ENCODE measurements at places on chromosomes 11 and 22.

DNA sequence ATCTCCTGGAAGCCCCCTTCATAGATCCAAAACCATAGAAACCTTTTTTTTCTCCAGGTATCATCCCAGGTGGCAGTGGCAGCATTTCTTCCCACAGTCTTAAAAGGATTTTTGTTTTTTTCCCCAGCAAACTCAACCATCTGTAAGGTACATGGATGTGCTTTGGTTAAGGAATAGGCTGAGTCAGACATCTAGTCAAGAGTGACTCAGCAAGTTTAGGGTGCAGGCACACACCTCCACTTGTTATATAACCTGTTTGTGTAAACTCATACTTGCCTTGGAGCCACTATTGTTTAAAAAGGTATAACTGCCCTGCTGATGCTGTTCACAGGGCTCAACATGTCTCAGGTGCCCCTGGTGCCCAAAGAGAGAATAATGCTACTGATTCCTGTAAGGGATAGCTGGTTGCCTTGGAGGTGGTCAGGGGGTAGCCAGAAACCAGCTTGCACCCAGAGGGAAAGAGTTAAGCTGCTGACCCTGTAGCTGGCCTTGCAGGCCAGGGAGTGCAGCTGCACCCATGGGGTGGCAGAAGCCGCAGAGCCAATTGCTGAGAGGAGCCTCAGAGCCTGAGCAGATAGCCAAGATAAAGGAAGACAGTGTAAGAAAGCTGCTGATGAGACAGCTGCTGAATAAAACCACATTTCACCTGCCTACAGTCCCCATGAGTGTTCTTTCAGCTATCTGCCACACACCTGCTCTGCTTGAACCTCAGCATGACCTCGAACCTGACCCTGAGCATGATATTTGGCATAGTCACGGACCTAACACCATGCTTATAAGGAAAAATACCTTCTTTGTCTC lies 1726.1 kb upstream of the RAG2 start:
- no peak for DNase-seq

DNA sequence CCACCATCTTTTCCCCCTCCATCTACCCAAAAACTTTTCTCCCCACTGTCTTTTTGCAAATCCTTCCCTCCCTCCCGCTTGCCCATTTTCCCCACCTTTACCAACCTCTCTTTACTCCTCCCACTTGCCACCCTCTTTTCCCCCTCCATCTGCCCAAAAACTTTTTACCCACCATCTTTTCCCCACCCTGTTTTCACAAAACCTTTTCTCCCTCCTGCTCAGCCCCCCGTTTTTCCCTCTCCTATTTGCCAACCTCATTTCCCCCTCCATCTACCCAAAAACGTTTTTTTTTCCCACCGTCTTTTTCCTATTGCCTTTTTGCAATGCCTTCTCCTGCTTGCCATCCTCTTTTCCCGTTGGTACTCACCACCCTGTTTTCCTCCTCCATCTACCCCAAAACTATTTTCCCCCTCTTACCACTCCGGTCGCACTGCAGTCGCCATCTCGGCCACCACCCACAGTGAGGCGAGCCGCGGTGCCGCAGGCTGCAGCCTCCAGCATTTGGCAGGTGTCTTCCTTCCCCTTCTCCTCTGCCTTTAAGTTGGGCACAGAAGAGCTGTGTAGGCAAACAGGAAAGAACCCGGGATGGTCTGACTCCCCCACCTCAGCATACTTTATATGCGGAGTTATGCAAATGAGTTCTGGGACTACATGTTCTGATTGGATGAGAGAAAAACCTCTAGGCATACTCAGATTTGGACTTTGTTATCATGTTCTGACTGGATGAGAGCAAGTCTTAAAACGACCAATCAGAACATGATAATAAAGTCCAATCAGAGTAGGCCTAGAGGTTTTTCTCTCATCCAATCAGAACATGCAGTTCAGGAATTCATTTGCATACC lies 121.2 kb upstream of the VPREB1 start:
- DNase-seq = no peak

GRCh38 chr11:114260483-114260882 lies 35.7 kb upstream of the NNMT start:
- no peak for DNase-seq

- DNase-seq = no peak
Measured at GRCh38 chr22:44575381-44576268, 77.6 kb upstream of the RTL6 start.

DNA sequence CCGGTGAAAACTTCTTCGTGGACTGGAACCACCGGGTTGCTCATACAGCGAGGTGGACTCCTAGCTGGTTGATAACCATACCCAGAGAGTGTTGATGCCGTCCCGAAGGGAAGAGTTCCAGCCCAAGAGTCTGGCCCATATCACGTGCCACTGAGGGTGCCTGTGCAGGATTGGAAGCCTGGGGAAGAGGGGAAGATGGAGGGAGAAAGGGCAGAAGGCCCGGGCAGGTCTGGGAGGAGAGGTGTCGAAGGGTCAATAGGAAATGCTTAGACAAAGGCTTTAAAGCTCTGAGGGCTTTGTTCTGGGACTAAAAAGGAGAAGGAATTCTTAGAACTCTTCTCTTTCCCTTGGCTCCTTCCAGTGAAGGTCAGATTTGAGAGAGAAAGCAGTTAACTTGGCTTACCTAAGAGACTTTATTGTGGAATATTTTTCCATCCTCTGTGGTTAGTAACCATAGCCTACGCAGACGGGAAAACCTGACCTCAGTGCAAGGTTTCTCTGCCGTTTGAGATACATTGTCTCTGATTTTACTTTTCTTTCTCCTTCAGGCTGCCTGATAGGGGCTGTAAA lies 70.5 kb downstream of the JAM3 start:
- no peak for DNase-seq

DNA sequence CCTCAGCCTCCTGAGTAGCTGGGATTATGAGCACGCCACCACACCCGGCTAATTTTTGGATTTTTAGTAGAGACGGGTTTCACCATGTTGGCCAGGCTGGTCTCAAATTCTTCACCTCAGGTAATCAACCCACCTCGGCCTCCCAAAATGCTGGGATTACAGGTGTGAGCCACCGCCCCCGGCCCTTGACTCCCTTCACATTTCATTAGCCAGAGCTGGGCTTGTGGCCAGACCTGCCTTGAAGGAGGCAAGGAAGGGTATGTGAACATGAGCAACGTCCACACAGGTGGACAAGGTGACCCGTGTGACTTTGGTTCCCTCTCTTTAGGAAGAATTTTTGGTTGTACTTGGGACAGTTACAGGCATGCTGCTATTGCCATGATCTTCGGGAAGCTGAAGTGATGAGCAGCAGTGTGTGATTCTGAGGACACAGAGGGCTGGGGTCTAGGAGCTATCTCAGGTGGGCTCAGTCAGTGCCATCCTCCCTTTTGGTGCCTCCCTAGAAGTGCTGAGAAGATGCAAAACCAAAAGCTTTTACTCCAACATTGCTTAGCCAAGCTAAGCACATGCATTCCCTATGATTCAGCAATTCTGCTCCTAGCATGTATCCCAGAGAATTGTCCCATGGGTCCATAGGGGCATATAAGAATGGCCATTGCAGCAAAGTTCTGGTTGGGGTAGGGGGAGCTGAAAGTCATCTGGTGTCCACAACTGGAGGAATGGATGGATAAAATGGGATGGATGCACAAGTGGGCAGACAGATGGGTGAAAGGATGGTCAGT lies 6.1 kb downstream of the AP5B1 start:
- DNase-seq = no peak

- DNase-seq = no peak
Measured at GRCh38 chr11:70883973-70884623, 368.3 kb downstream of the SHANK2 start.

- peak; percentile 26 for DNase-seq
Measured at GRCh38 chr22:40533712-40534378, 102.7 kb downstream of the MRTFA start.

DNA sequence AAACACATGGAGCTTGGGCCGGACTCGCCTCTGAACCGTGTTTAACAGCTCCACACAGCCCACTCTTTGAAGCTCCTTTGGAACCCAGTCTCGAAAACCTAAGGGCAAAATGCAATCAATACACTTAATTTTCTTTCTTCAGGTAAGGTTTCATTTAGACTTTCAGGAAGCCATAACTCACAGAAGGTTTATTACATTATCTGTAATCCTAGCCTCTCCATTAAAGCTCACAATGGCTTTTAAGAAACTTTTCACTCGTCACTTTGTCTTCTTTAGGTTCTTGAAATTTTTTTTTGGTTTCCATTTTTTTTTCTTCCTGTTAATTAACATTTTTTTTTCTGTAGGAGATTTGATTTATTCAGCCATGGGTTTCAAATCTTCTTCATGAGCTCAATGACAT lies 91.3 kb downstream of the ARL14EP start:
- DNase-seq = no peak

DNA sequence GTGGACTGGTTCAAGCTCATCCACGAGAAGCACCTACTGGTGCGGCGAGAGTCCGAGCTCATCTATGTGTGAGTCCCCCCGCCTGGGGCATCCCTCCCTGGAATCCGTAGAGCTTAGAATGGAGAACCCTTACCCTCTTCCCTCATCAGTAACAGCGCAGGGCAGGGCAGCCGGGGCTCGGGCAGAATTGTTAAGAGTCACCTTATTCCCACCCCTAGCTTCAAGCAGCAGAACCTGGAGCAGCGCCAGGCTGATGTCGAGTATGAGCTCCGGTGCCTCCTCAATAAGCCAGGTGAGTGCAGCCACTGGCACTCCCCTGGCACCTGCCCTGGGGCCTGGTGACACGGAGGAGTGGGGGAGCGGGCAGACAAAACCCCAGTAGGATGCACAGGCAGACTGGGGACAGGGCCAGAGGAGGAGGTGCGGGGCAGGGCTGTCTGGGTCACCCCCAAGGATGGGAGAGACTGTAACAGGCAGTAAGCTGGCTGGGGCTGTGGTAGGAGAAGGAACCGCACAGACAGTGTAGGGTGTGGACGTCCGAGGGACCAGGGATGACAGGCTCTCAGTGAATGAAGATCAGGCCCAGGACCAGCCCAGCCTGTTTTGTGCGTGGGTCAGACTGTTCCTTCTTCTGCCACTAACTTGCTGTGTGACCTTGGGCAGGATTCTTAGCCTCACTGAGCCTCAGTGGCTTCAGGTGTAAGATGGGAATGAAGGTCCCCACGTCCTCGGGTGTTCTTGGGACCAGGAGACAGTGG lies 20.4 kb downstream of the C22orf23 start:
- DNase-seq = no peak

DNA sequence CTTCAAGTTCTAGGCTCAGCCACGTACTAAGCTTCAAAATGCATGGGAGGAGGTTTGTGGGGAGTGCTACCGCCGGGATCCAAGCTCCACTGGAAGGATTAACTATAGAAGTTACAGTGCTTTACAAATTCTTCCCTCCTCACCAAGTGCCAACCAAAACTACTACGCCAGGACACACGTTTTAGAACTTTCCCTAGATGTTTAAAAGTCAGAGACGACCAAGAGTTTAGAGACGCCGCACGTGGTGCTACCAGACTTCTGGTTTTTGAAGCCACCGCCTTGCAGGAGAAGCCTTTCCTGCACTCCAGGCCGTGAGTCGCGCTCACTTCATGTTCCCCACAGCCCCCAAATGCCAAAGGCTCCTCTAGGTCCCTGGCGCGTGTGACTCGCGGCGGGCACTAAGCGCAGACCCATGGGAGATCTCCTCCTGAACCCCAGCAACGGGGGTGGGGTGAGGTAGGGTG lies 734 bp downstream of the SNU13 start:
- DNase-seq = no peak

DNA sequence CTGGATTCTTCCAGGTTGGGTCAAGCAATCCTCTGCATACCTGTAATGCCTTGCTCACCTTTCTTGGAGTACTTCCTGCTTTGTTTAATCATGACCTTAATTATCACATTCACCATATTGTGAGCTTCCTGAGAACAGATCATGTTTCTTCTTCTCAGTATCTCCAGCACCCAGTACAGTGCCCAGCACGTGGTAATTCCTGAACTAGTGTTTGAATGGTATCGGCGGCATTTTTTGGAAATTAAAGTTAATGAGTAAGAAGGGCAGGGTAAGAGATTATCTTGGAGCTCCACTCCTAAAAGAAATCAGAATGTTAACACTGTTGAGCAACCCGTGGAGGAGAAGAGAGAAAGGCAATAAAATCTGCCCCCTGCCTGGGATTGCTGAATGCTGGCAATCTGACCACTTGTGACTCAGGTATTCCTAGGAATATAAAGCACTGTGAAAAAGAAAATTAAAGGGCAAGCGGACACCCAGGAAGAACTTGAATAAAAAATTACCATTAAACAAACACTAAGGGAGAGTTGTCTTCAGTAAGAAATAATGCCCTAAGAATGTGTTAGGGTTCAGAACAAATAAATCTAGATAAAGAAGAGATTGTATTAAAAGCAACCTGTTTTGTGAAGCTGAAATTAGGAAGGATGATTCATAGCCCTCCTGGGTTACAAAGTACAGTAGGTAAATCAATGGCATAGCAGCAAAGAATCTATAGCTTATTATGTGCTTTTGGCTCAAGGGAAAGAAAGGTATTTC lies 92.9 kb downstream of the PDHX start:
- DNase-seq = no peak

DNA sequence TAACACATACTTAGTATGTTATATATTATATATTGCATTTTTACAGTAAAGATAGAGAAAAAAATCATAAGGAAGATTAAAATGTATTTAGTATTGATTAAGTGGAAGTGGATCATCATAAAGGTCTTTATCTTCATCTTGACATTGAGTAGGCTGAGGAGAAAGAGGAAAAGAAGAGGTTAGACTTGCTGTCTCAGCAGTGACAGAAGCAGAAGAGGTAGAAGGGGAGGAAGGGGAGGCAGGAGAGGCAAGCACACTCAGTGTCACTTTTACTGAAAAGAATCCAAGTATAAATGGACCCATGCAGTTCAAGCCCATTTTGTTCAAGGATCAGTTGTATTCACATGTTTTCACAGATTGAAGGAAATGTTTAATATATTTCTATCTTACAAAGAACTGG lies 69.7 kb downstream of the GAB2 start:
- DNase-seq = no peak

- DNase-seq = no peak
Measured at GRCh38 chr11:42175203-42175602, 715.8 kb upstream of the LRRC4C start.

DNA sequence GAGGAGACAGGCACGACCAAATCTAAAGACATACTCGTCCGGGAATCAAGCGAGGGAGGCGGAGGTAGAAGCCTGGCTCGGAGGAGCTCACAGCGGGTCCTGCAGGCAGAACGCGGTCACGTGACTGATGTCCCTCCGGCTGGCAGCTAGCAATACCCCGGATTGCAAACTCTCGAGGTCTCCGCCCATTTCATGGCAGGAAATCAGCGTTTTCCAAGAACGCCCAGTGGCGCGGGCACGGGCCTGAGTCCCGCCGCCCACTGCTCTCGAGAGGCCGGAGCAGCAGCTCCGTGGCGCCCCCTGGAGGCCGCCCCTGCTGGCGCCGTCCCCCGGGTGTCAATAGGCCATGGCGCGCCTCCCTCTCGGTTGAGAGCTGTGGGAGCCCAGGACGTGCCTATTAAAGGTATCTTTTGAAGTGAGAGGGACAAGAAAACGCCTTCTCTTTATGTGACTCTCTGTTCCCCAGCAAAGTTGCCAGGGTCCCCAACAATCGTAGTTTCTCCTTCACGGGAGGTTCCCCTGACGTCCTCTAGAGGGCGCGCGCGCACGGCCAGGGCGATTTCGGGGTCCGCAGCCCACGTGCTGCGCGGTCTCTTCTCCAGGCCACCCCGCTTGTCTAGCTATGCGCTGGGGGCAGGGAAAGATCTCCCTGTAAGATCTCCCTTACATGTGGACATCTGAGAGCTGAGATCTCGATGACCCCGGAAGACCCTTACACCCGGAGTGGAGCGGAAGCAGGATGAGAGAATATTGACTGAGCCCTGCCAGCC lies 37.3 kb upstream of the RBFOX2 start:
- DNase-seq = peak; percentile 59

GRCh38 chr22:30128511-30128910 lies 48.2 kb downstream of the HORMAD2 start:
- DNase-seq = no peak

Measured in stimulated activated CD4-positive, alpha-beta T cell treated with anti-CD3 and anti-CD28 coated beads, Interleukin-12 subunit alpha, Interleukin-12 subunit beta, amount 100 ng/mL, for 4 hours (primary cell).